NCI-H446 (cell line): ENCODE measurements at places on chromosomes 2 and 18.

DNA sequence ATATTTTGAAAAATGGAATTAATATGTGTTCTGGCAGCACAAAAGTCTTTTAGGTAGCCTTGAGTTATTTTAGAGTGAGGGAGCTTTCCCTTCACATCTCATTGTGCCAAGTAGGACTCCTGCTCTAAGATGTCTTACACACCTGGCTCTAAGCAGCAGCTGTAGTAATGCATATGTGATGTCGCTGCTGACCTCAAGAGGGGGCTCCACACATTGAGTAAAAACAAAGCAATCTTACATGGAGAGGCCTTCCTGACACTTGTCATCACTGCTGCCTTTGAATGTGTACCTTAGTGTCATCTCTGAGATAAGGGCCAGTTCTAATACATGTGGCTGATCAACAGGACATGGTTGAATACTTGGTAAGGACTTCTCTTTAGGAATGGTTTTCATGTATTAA is 75.8 kb downstream of the ACTR3 start:
- DNase-seq = no peak

GRCh38 chr2:55422876-55423665 is 3.4 kb upstream of the CCDC88A start:
- DNase-seq = no peak

DNA sequence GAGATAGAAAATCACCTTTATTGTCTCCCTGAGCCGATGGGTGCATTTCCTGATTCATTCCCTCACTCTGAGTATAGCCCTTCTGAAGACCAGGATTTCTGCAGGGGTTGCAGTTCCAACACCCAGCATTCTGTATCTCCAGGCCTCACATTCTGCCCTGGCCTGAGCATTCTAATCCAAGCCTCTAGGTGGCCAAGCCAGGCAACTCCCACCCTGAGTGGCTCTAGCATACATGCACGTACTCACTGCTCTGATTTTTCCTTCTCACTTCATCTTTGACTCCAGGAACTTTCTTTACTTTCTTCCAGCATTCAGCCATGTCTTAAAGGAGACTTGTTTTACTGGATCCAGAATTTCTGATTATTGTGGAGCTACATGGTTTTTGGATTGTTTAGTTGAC is 100.7 kb upstream of the STK39 start:
- DNase-seq = peak; percentile 4

DNA sequence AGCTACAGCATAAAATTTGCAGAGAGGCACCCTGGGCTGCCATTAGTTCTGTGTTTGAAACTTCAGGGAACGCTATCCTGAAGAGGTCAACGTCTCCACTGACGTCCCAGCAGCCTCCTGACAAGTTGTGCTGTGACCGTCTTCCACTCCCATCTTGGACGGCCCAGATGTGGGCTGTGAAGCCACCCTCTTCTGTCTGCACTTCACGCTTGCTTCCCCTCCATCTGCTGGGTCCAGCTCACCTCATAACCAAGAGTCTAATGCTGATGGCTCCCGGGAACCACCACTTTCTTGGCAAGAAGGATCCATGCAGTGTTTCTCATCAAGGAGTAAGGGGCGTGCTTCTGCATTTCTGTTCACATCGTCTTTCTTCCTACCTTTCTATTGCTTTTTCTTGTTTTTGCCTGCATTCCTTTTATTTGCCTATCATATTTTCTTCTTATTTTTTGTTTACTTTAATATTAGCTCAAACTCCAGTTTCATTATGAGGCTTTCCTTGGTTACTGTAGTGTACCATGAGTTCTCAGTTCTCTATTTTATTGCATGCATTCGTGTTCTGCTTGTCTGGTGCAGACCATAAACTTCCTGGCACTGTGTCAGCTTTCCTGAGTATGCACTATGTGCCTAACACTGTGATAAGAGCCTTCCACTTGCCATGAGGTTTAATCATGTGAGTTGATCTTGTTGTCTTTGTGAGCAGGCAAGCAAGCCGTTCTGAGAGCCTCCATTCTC is 631.8 kb upstream of the RAB6C start:
- no peak for DNase-seq

GRCh38 chr18:49625021-49625691 is 63.3 kb downstream of the LIPG start:
- DNase-seq = no peak

DNA sequence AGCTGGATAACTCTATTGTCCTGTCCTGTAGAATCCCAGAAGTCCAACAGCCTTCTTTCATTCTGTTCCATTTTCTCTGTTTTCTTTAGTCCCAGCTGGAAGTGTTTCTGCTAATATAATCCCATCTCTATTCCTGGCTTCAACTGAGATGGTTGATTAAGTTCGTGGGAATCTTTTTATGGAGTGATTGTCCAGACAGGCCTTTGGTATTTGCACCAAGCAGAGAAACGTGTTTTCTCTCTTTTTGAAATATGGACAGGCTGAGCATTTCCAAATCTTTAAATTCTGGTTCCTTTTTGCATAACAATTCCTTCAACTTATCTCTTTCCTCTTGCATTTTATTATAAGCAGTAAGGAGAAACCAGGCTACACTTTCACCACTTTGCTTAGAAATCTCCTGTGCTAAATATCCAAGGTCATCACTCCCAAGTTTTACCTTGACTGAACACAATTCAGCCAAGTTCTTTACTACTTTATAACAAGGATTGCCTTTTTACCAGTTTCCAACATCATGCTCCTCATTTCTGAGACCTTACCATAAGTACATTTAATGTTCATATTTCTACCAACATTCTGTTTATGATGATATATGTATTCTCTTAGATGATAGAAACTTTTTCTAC is 108.8 kb downstream of the ZFP36L2 start:
- DNase-seq = no peak

DNA sequence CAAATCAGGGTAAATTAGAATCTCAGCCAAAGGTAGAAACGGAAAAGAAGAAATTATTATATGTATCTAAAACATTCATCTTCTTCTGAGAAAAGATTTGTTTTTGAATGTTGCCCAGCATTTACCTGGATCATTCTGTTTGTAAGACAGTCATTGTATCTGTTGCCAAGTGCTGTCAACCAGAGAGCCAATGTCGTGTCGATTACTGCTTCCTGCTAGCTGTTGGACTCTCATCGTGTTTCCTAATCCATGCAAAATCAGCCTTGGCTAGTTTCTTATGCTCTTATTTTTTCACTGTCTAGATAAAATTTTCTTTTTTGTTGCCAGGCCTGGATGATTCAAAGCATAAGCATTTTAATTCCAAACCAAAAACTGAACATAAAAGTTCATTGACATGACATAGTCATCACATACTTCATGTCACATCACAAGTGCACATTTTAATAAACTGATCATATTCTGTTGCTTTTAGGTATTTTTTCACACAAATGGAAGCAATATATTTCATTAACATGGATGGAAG is 202.3 kb downstream of the KCNH7 start:
- DNase-seq = peak; percentile 59

DNA sequence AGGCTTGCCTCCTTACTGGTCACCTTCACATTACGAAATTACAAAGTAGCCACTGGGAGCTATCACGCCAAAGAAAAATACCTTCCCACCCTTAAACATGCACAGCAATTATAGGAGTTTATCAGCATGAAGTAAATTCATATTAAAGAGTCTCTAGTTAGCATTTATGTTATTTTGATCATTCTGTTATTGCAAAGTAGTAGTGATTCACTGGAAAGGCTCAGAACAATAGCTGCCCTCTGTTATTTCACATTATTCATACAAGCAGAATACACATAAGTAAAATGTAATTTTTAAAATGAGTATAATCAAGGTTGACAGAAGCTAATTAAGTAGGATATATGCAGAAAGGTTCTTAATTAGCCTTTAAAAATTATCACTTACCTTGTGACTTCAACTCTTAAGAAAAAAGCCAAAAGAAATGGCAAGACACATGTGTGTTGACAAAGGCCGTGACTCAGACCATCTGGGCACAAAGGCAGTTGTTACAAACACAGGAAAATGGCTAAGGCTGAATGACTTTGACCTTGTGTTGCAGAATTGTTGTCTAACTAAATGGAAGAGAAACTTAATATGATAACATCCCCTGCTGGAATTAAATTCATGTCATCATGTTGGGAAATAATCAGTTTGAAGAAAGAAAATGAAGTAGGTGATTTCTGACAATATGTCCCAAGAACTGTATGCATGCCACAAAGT is 108.3 kb downstream of the ARL6IP6 start:
- no peak for DNase-seq

DNA sequence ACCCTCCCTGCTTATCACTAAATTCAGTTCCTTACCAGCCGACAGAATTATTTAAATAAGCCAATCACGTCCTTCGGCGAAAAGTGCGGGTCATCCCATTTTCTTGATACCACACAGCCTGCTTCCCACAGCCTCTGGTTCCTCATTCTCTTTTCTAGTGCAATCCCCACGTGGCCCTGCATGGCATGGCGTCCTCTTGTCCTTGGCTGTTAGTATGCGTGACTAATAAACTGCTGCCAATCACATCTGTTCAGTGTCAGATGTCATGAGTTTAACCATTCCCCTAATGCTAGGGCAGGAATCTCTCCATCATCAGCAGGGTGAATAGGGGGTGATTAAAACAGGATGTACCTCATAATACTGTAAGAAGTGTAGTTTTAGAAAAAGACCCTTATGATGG is 62.8 kb upstream of the TSPYL6 start:
- DNase-seq = no peak

- no peak for DNase-seq
These were observed 958.8 kb upstream of the TMEFF2 start for GRCh38 chr2:193153576-193153975.

- DNase-seq = no peak
These were observed 94.3 kb downstream of the VAPA start for GRCh38 chr18:10008006-10008647.

DNA sequence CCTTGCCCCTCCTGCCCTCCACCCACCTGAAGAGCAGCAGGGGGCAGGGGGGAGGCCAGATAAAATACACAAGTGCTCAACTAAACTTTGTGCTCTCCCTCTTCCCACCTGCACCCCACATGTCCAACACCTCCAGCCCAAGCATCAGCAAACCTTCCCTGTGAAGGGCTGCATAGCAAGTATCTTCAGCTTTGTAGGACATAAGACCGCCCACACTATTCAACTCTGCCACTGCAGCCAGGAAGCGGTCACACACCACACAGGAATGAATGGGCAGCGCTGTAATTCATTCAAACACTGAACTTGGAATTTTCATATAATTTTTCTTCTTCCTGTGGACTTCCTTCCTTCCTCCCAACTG is 27.5 kb downstream of the TFCP2L1 start:
- no peak for DNase-seq

- no peak for DNase-seq
These were observed 156.5 kb downstream of the MYO5B start for GRCh38 chr18:50038448-50038847.

DNA sequence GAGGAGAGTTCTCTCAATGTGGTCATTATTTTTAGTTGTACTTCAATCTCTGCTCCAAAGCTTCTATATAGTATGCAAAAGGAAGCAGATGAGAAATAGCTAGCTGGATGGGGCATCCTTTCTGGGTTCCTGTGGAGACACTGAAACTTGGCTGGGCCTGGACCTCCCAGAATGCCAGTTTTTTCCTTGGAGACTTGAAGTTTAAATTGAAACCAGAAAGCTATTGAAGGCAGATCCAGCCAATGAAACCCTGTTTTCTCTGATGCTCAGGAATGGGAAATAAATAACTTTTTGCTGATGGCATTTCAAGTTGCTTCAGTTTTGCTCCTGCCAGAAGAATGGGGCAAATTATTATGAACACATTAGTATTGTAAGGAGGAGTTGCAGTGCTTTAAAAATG is 2.9 kb downstream of the SETBP1 start:
- peak; percentile 39 for DNase-seq

DNA sequence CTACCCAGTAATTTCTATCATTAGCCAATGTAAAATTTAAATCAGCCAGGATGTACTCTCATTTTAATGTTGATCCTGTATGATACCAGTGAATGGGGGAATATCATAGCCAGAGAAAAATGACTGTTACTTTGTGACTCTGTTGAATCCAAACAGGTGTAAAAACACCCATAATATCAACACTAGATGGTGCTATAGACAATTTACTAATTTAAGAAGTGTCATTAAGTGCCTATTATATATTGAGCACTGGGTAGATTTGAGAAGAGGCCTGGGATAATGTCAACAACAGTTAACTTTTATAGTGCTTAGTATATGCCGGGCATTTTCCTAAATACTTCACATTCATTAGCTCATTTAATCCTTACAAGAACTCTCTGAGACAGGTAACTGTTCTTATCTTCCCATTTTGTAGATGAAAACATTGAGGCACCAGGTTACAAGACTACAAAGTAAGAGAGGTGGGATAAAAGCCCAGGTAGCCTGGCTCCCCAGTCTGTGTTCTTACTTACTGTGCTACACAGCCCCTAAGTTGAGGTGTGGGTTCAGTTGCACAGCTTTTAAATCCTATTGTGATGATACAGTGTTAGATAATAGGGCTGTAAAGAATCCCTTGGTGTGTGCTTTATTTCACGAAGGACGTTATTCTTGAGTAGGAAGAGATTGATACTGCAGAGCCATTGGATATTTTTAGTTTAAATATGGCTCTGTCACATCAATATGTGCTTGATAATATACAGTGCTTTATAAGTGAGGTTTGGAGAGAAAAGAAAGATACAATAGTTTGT is 325.5 kb downstream of the AGPS start:
- DNase-seq = no peak

DNA sequence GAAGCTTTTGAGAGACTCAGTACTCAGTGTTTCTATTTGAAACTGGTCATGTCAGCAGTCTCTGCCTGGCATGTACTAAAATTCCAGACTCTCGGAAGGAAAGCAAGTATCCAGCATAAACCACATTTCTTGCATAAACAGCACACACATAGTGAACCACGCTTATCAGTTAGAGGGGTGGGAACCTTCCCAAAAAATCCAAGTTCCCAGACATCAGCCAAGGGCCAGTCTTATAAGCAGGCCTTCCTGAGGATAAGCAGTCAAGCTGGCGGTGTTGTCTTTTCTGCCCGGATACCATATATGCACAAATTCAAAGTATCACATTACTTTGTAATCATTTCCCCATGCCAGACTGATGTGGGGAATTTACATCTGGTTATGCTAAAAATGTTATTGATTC is 73.6 kb downstream of the ST6GAL2 start:
- DNase-seq = no peak

GRCh38 chr2:127640082-127641072 is 5.6 kb upstream of the GPR17 start:
- no peak for DNase-seq

DNA sequence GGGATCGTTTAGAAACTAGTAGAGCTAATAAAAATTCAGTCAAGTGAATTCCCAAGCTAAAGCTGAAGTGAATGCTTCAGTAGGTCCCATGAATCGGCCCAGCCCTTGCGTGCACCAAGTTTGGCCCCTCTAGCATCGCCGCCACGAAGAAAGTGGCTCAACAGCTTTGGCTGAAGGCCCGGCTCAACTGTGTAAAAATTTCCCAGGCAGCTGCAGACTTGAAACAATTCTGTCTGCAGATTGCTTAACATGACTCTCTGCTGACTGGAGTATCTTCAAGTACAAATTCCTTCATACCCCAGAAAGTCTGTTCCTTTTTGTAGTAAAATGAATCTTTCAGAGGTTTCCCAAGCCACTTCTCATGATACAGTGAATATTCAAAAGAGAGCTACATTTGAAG is 32.7 kb downstream of the ALMS1 start:
- DNase-seq = no peak
